ENCODE measurements at places on chromosomes 11 and 22.
A peak's percentile ranks its signal among the peaks of the same experiment; 100 is the strongest.

DNA sequence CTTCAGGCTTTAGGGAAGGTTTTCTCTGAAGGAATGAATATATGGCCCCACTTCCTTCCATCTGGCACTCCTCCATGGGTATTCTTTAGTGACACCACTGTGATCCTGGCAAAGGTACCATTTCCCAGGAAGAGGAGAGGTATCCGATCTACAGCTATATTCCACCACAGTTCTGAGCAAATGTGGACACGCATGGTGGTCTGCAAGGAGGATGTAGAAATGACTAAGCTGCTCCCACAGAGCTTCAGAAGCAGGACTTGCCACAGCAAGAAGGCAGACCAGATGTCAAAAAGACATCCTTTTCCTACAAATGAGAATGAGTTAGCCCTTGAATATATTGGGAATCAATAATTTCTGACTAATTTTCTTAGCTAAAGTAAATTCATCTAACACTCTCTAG lies 45.5 kb downstream of the ARFGAP2 start:
- no peak for DNase-seq

DNA sequence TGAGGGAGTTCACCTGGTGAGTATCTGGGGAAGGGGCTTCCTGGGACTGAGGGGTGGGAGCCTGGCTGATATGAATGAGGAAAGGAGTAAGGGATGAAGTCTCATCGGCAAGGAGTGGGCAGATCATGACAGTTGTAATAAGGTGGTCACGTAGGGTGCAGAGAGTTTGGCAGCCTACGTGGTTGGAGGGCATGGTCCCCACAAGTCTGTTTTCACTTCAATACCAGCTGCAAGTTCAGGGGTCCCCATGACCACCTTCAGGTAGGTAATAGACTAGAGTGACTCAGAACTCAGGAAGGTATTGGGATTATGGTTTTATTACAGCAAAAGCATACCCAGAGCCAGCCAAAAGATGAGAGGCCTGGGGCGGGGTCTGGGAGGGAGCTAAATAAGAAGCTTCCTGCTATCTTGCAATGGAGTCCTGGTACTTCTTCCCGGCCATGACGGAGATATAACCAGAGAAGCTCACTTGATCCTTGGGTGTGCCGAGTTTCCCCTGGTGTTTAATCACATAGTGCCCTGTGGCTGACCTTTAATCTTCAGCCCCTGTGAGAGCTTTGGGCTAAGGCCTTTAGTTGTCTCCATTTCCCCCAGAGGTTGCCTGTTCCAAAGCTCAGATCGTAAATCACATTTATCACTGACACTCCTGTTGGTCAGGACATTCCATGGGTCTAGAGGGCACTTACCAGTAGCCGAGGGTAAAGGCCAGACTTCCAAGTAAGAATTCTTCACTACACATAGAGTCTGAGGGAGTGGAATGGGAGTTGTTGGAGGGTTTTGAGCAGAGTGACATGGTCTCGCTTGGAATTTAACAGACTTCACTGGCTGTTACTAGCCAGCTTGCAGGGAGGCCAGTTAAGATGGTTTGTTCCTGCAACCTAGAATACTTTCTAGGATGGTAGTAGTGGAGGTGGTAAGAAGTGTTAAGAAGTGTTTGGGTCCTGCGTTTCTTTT lies 9.1 kb downstream of the SLC3A2 start:
- DNase-seq, result no peak

DNA sequence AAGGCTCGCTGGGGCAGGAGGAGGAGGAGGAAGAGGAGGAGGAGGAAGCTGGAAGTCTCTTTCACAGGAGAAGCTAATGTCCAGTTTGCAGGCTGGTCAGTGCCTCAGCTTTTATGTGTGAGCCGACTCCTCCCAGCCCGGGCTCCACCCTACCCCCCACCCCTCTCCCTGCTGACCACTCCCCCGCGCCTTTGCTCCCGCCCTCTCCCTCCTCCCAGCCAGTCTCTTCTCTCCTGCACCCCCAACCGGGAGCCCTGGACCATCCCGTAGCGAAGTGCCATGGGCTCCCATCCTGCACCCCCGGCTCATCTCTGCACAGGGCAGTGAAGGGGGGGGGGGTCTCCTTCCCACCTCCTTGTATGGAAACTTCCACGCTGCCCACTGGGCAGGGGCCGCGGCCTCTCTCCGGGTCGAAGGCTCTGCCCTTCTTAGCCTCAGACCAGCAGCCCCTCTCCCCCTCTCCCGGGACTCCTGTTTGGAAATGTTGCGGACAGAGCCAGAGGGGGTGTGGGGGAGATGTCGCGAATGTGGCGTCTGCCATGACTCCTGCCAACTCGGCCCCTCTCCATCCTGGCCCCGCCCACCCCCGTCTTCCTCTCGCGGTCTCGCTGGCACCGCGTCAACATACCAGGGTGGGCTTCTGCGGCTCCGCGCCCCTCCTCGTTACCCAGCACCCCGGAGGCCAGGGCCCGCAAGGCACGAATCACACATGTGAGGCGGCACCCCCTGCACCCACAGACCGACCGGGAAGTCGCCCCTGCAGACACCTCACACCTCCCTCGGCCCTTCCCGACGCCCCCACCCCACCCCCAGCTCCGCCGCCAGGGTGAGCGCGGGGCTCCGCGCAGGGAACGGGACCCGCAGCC lies 1.8 kb downstream of the IGF2 start:
- no peak for DNase-seq

DNA sequence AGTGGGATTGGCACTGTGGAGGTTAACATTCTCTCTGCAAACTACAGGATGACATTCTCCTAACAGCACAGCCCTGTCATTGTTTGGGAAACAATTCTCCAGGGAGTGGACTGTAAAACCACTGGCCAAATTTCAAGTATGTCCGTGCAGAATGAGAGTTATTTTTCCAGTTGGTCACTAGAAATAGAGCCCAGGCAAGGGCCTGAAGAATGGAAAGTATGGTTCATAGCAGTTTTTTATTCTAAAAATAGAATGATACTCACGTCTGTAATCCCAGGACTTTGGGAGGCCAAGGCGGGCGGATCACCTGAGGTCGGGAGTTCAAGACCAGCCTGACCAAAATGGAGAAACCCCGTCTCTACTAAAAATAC lies 39.0 kb upstream of the CD44 start:
- no peak for DNase-seq

GRCh38 chr11:11844272-11844671 lies 2.5 kb downstream of the USP47 start:
- no peak for DNase-seq

DNA sequence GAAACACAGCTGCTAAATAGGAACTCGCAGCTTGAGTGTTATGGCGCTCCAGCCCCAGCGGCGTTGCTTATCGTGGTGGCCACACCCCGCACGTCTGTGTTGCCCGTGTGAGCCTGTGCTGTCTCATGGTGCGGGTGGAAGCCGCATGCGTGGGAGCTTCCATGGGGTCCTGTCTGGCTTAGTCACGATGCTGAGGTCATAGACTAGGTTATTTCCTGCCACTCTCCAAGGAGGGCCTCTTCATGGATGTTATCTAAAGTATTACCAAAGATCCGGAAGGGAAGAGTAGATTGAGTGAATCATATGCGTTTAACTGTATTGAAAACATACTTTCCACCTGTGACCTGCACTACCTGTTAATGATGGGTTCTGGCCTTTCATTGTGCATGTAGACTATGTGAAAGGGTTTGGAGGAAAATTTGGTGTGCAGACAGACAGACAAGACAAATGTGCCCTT lies 21.7 kb downstream of the CTTN start:
- DNase-seq, result no peak

DNA sequence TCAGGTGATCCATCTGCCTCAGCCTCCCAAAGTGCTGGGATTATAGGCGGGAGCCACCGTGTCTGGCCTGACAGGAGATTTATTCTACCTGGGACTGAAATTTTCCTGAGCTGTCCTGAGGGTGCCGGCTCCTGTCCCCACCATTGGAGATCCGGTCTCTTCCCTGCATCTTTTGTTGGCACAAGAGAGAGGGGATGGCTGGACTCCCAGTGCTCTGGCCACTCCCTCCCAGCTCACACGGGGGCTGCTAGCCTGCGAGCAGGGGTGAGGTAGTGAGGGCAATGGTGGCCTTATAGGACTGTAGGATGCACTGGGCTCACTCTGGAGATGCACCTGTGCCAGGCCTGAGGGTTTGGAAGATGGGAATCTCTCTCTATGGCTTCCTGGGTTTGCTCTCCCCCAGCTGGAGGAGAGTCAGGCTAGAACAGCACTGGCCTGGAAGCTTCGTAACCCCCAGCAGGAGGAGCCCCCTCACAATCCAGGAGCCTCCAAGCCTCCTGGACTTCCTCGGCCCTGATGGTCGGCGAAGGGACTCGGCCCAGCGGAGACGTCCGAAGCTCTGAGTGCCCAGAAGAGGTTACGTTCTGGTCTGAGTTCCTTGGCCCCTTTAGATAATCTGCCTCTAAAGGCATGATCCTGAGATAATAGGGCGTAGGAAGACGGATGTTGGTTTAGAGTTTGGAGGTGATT lies 106.4 kb downstream of the NECTIN1 start:
- no peak for DNase-seq

GRCh38 chr11:6232899-6233298 lies 1.5 kb downstream of the FHIP1B start:
- no peak for DNase-seq

DNA sequence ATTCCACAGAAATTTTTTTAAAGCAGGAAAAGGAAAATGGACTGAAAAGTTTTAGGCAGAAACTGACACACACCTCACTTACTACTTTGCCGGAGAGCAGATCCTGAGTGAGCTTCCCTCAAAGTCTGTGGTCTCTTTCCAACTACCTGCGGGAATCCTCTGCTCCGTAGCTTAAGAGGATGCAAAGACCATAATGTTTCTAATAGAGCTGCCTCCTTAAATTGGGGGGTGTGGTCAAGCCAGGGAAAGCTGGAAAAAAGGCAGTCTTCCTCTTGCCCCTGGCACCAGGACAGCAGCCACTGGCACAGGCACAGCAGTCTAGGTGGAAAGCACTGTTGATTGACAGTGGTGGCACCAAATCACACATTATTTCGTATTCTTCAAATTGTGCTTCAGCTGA lies at the start of gene ETS1:
Gene ETS1 (minus strand): TSS at position 144 of the 400 bp plus-strand sequence. CDS start 14,428 bp downstream, outside the sequence.
- no peak for DNase-seq

GRCh38 chr22:35726933-35727332 lies 9.3 kb downstream of the APOL5 start:
- DNase-seq, result no peak

GRCh38 chr11:3135481-3136440 lies 29.3 kb downstream of the OSBPL5 start:
- DNase-seq, result no peak

GRCh38 chr11:20444535-20444934 lies 57.0 kb downstream of the PRMT3 start:
- DNase-seq, result no peak

GRCh38 chr11:63567044-63567840 lies 4.1 kb upstream of the PLAAT2 start:
- DNase-seq, result peak; percentile 77

DNA sequence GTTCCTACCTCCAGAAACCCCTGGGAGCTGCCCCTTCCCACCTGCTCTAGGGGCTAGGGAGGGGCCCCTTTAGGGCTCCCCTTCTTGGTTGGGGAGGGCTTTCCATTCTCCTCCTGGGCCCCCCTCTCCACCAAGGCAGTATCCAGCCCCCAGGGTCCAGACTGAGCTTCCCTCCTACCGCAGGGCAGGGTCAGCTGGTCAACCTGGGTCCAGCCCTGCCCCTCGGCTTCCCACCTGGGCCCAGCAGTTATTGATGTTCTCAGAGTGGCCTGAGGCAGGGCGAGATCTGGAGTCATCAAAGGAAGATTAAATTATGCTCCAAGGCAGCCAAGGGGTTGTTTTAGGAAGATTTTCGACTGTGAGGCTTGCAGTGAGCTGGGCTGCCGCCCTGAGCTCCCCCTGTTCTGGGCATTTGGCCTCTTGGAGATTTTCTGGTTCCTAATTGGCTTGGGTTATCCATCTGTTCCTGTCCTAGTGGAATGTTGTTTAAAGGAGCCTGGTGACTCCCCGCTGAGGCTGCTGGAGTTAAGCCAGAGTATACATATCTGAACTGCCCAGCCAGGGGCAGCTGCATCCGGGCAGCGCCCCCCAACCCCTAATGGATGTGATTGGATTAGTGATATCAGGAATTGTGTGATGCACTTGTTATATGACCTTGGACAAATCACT lies 1.8 kb upstream of the SLC22A8 start:
- DNase-seq, result no peak

GRCh38 chr11:73734993-73735392 lies 25.9 kb downstream of the RAB6A start:
- DNase-seq, result no peak

- no peak for DNase-seq
Observed at GRCh38 chr11:12446863-12447262, 69.5 kb downstream of the PARVA start.

DNA sequence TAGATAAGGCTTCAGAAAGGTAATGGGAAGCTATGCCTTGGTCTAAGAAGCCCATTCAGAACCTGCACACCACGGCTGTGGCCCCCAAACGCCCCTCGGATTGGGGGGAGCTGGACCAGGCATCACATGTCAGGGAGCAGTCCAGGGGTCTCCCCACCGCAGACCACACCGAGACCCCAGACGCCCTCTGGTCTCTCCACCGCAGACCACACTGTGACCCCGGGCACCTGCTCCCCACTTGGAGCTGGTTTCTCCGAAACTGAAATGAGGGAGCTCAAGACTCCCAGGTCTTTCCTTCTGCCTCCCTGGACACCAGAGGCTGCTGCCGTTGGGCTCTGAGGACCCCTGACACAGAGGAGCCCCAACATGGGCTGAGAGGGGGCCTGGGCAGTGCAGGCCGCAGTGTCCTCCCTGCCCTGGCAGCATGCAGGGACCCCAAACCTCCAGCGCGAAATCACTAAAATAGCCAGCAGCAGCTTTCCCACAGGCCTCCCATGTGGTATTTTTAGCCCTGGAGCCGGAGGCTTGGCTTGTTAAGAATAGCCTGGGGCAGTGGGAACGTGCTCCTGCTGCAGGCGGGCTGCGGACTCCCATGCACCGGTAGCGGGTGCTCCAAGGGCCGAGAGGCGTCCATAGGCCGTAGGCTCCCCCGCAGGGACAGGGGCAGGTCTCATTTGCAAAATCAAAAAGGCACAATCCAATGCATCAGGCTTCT lies 7.7 kb downstream of the LINC01488 start:
- no peak for DNase-seq

DNA sequence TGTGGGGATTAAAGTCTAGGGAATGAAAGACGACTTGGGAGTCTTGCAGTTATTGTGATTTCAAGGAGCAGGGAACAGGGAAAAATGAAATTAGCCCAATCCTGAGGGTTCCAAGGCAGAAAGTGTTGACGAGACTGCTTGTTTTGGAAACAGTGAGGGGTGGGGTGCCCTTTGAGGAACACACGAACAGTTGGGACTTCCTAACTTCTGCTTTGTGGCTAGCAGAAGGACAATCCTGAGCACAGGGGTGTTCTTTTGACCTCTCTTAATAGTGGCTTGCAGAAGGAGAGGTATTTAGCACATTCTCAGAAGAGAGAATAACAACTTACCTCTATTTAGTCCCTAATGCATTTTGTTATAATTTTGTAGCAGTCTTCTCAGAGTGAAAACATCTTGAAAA lies 545.9 kb upstream of the ARHGAP42 start:
- no peak for DNase-seq

DNA sequence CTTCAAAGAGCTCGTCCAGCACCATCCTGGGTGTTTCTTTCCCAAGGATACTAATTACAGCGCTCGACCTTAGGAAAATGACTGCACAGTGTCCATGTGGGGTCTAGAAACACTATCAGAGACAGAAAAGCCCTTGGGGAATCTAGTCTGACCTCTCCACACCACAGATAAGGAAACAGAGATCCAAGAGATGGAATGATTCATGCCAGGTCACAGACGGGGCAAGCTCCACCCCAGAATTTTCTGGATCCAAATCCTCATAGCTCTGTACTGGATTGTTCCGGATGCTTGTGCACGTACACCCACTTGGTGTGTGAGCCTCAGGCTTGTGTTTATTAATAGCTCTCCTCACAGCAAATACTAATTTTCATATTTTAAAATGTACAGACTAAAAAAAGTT lies 11.3 kb downstream of the ABTB2 start:
- no peak for DNase-seq

GRCh38 chr22:36873614-36874308 lies 13.0 kb downstream of the NCF4 start:
- DNase-seq, result peak; percentile 52
